ENCODE measurements at places on chromosomes 7 and 10.

DNA sequence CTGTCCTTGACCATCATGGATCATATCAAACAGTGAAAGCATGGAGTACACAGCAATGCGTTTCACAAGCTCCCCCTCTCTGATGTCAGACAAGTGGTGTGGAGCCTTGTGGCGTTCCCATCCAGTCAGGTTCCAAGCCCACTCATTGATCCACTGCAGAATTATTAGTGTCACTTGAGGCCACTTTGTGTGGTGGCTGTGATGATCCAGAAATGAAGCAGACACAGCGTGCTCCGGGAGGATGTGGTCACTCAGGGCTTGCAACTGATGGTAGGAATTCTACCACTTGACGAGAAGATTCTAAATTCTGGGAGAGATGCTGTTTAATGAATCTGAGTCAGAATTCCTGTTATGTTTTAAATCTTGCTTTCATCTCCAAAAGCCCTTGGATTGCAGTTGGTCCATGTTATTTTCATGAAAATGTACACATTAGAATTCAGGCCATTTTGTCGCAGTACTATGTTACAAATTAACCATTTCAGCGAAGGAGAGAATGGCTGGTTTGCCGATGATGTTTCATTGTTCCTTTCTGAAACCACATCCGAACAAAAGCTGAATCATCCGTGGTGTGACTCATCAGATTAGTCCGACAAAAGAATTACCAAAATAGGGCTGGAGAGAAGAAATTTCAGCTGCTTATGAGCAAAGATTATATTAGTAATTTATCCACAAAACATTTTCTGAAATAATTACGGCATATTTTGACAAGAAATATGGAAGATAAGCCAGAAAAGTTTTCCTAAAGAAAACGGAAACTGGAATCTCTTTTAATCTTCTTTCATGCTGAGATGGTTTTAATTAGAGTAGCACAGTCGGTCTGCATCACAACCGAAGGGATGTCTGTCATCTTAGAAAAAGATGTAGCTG lies 48.1 kb downstream of the INSYN2A start:
- peak; percentile 69 for DNase-seq

DNA sequence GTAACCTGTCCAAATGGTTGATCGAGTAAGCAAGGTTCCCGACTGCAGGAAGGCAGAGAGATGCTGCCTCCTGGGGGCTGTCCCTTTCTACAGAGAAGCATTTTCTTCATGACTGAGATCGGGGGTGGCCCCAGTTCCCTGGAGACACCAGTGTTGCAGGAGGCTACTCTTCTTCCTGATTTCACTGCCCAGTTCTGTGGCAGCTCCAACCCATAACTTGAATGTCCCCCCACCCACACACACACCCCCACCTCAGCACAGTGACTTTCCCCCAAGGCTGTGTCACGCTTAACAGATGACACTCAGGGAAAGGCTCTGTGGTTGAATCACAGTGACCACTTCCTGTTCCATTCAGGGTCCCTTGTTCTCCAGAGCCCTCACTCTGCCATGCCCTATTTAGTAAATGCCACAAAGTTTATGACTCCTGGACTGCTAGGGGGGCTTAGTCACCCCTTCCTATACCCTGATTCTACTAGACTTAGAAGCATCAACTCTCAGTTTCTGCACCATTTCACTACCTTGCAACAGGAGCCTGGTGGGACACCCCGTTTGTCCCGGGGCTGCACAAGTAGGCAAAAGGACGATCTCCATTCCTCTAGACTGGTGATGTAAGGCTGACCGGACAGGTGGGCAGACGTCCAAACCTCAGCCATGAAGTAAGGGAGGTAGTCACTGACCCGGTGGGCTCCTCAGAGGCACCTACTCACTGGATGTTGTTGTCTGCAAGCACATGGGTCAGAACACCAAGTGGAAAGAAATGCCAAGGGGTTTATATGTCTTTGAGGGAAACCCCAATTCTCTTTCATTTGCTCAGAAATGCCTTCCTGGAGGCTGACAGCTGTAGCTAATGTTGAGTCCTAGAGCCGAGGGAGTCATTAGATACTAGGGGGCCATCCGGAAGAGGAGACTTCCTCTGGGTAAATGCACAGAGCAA lies 31.3 kb upstream of the SMC3 start:
- DNase-seq, result peak; percentile 87

DNA sequence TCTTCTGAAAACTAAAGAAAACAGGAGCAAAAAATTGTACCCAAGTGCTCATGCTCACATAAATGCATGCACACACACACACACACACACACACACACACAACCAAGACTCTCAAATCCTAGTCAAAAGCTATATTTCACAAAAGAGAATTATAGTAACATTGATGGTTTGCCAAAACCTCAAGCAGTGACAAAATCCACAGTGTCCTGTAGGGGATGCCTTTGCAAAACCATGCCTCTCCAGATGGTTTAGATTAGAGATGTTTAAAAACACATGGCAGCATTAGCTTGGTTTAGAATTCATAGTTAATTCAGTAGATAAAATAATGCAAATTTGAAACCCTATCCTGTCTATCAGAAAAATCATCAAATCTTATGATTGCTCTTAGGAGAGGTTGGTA lies 232.2 kb downstream of the DYNC1I1 start:
- DNase-seq, result no peak

- DNase-seq, result no peak
Observed at GRCh38 chr7:157502701-157503111, 165.9 kb downstream of the DNAJB6 start.

DNA sequence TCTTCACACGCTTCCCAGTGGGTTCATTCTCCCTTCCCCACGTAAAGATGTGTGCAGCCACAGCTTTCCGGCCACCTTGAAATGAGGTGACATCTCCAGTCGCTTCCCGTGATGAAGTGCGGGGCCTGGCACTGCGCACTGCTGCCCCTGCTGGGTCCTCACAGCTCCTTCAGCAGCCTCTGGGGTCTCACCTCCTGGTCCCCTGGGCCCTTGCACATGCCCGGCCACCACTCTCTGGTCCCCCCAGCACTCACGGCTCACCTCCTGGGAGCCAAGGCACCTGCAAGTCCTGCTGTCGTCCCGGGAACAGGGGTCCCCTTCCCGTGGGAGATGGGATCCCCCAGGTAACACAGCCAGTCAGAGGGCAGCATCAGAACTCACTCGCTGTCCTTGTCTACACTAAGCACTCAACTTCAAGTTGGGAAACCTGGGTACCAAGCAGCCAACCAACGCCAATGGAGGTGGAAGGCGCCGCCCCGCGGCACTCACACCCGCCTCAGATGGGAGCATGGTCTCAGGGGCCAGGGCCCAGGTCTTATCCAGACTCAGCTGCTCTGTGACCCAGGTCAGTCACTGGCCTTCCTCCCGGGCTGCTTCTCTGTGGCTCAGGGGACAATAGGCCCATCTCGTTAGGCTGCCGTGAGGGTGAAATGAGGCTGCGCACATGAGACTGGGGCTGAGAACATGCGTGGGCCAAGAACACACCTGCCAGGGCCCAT lies 176.2 kb downstream of the PTPRN2 start:
- DNase-seq, result no peak

- DNase-seq, result no peak
Observed at GRCh38 chr10:75098902-75099673, 12.4 kb upstream of the SAMD8 start.

DNA sequence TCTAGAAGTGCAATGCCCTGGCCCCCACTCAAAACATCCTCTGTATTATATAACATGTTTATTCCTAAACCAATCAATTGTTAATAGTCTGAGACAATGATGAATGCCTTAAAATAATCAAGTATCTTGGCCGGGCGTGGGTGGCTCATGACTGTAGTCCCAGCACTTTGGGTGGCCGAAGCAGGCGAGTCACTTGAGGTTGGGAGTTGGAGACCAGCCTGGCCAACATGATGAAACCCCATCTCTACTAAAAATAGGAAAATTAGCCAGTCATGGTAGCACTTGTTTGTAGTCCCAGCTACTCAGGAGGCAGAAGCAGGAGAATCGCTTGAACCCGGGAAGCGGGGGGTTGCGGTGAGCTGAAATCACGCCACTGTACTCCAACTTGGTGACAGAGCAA lies 29.4 kb upstream of the CACNA2D1 start:
- no peak for DNase-seq

DNA sequence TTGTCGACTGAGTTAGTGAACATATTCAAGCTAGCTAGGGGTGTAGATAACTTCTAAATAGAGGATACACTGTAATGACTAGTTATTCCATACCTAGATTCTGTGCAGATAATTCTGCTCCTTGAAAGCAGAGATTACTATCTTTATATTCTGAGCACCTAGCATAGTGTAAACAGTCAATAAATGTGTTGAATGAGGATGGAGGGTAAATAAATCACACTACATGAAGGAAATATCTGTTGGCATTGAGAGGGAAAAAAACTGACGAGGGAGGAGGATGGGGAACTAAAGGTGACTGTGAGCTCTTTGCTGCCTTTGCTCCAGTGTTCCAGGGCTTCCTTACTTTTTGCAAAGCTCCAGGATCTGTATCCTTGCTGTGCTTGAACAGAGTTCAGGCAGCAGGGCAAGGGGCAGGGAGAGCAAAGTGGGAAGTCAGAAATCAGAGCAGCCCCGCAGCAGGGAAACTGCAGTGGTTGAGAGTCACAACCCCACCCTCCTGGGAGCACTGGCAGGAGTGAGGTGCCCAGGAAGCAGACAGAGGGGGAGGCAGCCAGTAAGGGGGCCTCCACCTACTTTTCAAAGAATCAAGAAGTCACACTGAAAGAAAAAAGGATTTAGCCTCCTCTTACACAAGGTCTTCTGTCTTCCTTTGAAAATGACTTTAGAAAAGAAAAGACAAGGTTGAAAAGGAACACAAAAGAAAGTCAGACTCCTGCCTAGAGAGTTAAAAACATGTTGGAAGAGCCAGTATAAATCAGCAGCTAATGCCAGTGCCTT lies 71.8 kb upstream of the LRRN3 start:
- DNase-seq, result no peak

GRCh38 chr7:49563693-49564378 lies 209.6 kb upstream of the VWC2 start:
- no peak for DNase-seq

GRCh38 chr7:66238773-66239466 lies 33.8 kb downstream of the TPST1 start:
- DNase-seq, result no peak

DNA sequence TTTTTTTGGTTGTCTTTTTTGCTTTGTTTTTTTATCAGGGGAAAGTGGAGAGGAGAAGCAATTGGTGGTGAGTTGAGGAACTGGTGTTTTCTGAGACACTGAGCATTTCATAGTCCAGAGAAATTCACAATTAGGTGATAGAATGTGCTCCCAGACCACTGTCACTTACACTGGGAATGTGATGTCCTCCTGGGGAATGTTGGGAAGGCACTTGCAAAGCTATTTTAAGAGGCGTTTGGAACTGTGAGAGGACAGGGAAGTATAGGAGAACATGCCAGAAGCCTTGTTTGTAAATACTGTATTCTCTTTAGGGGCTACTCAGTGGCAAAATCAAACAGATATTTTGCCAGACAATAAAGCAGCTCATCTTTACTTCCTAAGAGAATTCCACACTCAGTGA lies 16.0 kb downstream of the CHRM2 start:
- no peak for DNase-seq

DNA sequence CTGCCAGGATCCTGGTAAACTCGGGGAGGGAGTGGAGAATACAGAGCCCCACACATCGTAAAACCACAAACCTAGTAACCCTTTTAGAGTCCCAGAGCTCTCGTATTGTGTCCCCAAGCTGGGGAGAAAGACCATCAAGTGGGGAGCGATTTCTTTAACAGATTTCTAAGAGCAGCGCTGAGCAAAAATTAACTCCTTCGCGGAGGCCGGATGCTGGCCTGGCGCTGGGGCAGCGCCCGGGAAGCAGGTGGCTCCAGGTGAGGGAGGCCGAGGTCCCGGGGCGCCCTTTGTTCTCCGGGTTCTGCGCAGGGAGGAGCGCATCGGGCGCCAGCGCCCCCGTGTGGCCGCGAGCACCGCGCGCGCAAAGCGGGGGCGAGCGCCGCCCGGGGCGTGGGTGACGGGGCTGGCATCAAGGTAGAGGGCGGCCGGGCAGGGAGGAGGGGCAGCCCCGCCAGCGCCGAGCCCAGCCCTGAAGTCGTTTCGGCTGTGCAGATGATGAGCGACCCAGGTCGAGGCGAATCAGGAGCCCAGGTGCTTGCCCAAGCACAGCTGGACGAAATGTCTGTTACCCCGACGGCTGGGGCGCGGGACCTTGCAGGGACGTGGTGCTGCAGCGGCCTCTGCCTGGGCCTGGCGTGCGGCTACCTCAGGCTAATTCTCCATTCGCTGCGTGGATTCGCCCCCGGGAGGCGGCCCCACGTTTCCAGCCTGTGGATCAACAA lies 10.4 kb upstream of the FGFR2 start:
- no peak for DNase-seq

DNA sequence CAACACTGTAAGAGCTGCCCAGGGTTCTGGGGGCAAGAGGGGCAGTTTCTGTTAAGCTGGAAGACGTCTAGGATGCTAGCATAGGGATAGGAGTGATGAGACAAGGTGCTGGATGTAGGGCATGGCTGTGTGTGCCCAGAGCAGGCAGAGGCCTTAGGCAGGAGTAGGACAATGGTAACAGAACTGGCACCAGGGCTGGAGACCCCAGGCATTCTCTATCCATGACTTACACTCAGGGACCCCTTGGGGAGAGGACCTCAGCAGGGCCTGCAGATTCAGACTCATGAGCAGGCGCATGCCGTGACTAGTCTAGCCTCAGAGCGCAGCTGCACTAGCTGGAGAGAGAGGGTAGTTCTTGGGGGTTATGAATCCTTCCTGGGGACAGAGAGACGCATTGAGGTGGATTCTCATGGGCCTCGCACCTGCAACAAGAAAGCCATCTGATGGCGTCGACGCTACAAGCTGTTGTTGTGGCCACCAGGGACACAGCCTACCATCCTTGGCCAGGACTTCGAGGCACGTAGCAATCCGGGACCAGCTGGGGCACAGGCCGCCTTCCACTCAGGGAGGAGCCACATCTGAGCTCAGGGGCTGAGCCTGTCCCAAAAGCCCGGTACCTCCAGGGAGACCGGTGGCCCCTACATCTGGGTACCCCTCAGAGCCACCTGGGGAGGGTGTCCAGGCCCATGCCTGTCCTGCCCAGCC lies 474.1 kb downstream of the PTPRN2 start:
- no peak for DNase-seq

GRCh38 chr7:80740778-80741545 lies 102.5 kb downstream of the CD36 start:
- DNase-seq, result peak; percentile 61

DNA sequence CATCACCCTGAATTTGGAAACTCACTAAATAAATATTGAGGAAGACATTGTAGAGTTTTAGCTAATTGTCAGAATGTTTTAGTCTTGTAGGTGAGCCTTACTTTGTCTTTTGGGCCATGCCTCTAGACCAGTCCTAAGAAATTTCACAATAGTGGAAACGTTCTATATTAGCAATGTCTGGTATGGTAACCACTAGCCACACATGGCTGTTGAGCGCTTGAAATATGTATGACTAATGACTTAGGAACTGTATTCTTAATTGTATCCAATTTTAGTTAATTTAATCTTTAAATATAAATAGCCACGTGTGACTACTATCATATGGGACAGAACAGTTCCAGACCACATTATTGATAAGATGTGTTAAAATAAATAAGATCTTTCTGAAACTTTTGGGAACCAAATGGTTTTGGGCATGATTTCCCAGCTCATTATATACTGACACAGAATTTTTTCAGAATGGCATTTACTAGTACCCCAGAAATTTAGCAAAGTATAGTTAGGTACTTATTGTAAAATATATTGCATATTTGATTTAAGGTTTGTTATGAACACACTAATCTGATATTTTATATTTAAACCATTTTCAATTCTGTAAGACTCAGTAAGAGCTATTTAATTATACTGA lies 95.0 kb downstream of the VPS50 start:
- peak; percentile 27 for DNase-seq

Data from kidney glomerular epithelial cell (primary cell).